ENCODE measurements at places on chromosomes 7 and 10.

DNA sequence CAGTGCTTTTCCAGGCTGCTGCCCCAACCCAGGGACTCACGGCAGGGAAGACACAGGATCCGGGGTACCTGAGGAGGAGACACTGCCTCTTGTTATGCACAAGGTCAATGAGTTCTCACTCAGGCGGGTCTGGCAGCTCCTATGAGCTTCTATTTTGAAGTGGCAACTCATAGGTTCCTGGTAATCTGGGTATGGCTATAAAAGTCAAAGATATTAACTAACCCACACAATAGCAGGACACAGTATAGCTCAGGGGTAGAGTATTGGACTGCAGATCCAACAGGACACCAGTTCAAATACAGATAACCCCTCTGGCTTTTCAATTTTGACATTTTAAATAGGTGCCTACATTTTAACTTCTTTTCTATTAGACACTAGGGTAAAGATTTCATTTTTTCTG lies 130.3 kb upstream of the ZNF746 start:
- no peak for DNase-seq

GRCh38 chr10:54962134-54962900 lies 161.3 kb upstream of the PCDH15 start:
- no peak for DNase-seq

GRCh38 chr10:4617589-4617988 lies 208.4 kb upstream of the AKR1E2 start:
- DNase-seq, result no peak

DNA sequence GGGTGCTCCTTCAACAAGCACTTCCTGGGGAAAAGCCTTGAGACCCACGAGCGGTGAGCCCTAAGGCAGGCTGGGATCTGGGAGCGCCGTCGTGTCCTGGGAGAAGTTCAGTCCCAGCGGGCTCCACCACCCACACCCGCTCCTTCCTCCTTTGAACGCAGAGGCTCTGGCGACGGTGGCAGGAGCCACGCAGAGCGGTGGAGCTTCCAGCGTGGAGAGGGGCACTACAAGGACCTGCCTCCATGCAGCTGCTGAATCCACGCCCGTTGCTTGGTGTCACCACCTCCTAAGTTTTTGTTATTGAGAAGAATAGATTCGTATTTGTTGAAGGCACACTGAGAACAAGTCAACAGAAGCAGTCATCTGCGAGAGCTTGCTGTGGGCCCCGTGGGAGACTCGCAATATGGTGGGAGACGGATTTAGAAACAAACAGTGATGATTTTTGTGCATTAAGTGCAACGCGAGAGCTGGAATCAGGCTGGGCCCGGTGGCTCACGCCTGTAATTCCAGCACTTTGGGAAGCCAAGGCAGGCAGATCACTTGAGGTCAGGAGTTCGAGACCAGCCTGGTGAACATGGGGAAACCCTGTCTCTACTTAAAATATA lies 60.1 kb upstream of the SDK1 start:
- DNase-seq, result no peak

DNA sequence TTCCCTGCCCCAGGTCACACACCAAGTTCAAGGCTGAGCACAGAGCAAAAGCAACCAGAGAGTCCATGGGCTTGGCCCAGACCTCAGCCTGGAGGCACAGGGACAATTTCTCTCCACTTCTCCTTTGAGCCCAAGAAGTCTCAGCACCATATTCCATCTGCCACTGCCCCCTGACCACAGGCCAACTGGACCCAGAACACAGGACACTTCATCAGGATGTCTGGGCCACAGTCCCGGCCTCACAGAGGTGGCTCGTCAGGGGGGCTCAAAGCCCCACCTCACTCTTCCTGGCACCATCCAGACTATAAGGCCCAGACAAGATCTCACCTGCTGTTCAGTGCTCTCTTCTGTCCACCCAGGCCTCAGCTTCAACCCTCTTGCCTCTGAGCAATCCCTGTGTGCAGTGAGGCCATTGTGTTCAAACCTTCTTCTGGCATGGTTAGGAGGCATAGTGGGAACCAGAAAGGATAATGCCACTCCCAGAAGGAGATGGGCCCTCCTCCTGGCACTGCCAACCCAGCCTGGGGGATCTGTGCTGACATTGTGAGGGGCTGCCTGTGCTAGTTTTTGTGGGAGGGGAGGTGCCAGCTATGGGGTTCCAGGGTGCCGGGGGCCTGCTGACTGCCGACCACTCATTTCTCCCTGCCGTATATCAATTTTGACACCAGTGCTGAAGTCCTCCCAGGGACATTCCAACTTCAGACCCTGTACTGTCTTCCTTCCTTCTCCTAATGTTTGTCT lies 49.7 kb upstream of the ANTXRL start:
- no peak for DNase-seq

DNA sequence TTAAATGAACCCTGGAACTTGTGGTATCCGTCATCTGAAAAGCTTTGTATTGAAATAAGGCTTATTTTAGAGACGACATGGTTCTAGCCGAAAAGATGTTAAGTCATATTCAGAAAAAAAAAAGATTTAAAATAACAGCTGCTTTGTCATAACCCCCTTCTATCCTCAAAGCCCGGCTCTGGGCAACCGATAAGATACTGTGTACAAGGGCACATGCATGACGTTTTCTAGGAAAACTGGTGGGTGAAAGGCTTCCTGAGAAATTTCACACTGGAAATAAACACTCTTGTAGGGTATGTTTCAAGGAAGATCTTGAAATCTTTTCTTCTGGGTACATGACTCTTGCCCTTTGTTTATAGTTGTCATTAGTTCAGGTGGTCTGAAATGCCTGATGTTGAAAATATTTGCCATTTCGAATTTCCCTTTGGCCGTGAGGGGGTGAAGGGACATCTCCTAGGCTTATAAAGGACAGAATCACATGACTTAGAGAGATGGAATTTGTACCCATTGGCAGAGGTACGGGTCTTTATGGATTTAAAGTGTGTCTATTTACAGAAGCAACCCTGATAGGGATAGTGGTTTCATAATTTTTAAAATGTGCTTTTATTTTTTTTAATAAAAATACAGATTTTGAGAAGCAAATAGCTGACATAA lies 232.5 kb downstream of the PTEN start:
- DNase-seq, result no peak

- DNase-seq, result no peak
Measured at GRCh38 chr7:1621718-1622117, 48.4 kb upstream of the ELFN1 start.

DNA sequence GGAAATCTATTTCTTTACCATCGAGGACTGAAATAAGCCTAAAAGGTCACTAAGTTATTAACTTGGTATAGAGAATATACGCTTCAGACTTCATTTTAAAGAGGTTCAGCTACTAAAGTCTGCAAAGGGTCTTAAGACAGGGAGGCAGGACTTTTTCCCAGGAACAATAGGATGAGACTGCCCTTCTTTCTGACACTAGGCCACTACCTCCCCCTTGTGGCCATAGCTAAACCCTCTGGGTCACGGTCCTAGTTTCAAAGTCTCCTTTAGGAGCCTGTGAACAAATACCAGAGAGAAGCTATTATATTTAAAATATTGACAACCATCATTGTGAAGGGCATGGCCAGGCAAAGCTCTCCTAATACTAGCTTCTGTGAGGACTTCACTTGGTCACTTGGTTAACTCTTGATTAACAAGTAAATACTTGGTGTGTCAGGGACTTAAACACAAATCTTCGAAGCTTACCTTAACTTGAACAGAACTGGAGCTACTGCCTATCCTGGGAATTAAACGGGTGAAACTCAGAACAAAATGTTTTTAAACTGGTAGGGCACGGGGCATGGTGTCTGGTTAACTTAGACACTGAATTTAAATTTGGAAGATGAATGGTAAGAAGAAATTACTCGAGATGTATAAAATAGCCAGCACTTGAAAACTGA lies 75.6 kb downstream of the CCDC6 start:
- DNase-seq, result no peak

GRCh38 chr10:126186766-126187165 lies 201.5 kb downstream of the ADAM12 start:
- DNase-seq, result no peak

GRCh38 chr10:60281331-60281730 lies 108.3 kb downstream of the ANK3 start:
- DNase-seq, result no peak

DNA sequence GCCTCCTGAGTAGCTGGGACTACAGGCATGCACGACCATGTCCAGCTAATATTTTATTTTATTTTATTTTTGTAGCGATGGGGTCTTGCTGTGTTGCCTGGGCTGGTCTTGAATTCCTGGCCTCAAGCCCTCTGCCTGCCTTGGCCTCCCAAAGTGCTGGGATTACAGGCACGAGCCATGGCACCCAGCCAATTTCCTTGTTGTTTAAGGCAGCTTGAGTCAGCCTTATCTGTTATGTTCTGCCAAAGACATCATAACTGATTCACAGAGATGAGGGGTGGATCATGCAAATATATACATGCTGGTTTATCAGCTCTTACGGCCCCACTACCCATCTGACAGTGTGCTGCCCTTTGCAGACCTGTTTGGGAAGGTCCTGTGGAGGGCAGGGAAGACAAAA lies 826.7 kb downstream of the TYW1 start:
- no peak for DNase-seq

- DNase-seq, result no peak
Measured at GRCh38 chr7:108824840-108825580, 255.3 kb downstream of the DNAJB9 start.

DNA sequence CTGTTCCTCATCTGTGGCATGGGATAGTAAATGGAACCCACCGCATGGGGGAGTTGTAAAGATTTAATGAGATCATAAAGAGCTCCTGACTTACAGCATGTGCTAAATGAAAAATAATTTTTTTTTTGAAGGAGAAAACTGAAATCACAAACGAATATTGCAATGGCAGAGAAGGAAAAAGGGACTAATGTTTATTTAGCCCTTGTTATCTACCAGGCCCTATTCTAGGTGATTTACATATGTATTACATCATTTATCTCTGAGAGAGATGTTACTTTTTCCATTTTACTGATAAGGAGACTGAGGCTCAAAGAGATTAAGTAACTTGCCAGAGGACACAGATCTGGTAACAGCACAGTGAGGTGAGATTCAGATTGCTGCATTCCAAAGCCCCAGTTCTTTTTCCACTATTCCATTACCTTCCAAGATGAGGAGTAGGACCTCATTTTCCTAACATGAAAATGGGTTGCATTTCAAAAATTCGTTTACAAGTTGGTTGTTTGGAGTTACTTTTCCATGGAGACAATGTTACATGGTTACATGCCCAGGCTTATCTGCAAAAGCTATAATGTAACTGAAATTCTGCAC lies 28.6 kb downstream of the VCL start:
- DNase-seq, result no peak

GRCh38 chr7:12630513-12630819 lies 57.0 kb upstream of the ARL4A start:
- no peak for DNase-seq

DNA sequence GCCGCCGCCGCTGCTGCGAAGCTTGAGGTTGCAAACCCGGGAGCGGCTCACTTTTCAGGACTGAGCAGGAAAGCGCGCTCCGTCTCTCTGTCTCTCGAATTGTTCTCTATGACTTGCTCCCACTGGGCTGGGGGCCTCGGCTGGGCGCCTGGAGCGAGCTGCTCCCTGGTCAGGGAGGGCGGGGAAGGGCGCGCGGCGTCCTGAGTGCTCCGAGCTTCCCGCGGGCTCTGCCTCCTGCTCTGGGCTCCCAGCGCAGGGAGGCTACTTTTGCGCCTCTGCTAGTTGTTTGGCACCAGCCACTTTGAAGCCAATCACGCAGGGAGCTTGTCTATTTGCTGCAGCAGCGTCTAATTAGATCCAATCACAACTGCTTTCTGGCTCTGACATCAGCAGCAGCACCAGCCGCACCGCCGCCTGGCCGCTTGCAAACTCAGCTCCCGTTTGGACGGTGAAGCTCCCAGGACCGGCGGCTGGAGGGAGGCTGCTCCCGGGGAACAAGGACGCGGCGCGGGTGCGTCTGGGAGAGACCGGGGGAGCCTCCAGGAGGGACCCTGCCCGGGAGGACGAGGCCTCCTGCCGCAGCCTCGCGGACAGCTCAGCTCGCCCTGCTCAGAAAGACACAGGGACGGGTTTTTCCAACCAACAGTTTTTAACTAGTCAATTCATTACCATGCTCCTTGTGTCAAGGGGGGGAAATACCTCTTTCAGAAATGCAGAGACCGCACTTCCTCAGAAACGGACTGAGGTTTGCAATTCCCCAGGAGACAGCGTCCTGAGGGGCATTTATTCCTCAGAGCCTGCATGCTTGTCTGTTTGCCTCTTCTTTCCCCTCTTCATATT lies at the start of gene ADARB2:
Gene ADARB2 (minus strand): TSS at position 304 of the 840 bp plus-strand sequence.
- DNase-seq, result no peak

DNA sequence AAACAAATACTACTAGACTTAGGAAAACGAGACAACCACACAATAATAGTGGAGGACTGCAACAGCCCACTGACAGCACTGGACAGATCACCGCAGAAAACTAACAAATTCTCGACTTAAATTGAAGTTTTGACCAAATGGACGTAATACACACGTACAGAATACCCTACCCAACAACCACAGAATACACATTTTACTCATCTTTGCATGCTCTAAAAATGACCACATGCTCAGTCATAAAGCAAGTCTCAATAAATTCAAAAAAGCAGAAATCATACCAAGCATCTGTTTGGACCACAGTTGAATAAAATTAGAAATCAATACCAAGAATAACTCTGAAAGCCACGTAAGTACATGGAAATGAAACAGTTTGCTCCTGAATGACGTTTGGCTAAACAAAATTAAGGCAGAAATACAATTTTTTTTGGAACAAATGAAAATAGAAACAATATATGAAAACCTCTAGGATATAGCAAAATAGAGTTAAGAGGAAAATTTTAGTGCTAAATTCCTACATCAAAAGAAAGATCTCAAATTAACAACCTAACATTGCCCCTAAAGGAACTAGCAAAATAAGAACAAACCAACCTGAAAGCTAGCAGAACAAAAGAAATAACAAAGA lies 30.6 kb downstream of the MAPK8 start:
- DNase-seq, result no peak

DNA sequence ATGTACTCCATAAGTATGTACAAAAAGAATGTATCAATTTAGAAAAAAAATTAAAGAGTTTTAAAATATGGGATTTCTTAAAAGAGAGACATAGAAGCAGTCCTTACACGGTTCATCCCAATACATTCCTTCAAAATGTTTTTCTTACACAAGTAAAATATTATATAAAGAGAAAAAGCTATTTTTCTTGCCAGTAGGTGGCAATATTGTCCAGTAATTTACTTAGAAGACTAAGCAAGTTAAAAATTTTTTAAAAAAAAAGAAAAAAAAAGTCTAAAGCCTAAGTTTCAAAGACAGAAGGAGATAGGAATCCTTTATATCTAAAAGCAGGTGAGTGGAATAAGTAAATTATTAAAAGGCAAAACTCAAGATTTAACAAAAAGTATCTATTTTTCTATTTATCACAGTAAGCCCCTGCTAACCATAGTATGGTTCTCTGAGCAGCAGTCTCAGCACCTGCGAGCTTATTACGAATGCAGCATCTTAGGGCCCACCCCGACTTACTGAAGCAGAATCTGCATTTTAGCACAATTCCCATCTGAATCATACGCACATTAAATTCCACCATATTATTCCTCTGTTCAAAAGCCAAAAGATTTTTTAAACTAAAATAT lies 240.6 kb downstream of the DGKI start:
- no peak for DNase-seq

All from effector CD4-positive, alpha-beta T cell (primary cell).